AG09319 (cell line): ENCODE measurements at places on chromosomes 2 and 18.

DNA sequence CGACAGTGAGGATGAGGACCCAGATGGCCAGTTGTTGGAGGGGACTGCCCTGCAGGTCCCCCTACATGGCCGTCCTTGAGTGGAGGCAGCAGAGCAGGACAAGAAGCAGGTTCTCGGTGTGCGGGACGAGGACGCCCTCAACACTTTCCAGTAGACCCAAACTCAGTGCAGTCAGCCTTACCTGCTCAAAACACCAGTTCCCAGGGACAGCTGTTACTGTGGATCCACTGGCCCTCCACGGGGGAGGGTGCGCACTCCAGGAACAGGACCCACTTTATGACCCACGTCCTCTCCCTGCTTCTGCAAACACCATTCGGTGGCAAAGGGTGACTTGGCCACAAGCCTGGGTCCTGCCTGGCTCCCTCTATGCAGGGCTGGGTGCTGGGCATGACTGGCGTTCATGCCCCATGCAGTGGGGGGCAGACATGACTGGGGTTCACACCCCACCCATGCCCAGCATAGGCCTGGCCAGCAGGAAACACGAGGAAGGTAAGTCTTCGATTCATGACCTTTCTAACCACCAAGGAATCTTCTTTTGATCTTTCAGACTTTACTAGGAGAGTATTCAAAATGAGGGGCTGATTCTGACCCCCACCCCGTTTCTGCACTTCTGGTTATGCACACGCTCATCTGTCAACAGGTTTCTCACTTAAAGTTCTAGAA is 233.7 kb downstream of the HDAC4 start:
- no peak for DNase-seq

DNA sequence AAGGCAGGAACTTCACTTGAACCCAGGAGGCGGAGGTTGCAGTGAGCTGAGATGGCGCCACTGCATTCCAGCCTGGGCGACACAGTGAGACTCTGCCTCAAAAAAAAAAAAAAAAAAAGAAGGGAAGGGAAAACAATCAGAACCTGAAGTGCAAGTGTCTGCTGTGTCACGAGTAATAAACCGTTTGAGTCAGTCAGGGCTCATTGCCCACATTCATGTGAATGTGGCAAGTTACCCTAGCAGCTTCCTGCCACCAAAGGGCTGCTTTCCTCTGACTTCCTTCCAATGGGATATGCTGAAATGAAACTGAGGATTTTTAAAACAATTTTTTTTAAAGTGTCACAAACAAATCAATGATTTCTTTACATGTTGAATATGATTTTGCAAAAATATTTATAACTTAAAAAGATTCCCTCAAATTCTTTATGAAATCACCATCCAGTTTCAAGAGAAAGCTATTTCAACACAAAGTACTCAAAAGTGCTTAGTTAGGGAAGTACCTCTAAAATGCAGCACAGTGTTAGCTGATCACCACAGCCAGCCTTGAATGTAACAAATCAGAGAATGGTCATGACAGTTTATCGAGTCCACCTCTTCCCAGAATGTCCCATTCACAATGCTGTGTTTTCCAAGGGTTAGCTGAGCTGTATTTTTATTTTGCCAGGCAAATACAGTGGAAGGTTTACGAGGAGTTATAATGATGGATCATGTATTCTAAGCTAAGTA is 36.4 kb downstream of the WDSUB1 start:
- DNase-seq = no peak

GRCh38 chr2:117775703-117776219 is 38.7 kb upstream of the DDX18 start:
- DNase-seq = no peak

DNA sequence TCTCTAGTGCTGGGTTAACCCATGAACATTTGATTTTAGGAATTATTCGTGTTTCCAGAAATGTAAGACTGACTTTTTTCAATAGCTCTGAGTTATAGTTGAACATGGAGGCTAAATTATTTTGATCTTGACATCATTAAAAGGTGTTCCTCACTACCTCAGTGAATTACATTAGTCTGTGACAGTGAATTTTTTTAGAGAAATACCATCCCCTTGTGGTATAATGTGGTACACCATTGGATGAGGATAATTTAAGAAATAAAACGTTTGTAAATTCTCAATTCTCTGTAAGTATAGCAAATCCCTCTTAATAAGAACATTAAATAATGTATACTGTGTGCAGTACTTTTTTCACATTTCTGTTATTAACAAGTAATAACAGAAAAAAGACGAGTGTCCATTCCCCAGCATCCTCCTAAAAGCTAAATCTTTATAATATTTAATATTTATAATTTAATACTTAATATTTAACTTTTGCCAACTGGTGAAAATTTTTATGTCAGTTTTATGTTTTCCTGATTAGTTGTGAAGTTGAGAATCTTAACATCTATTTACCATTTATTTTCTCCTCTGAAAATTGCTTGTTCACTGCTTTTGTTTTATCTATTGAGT is 70.3 kb upstream of the CWC22 start:
- DNase-seq = peak; percentile 1

DNA sequence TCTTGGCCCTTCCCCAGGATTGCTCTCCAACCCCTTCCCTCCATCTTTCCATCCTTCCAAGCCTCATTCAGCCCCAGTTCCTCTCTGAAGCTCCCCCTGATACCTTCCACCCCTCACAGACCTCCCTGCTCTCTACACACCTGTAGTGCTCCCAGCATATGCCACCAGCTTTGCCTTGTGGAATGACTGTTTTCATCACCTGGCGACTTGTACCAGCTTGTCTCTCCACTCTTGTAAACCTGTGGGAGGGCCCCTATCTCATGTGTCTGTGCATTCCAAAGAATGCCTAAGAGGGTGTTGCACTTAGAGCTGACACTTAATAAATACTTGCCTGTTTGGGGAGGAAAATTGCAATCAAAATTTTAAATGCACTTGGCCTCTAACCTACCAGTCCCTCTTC is 198.7 kb downstream of the BCL11A start:
- no peak for DNase-seq

- DNase-seq = peak; percentile 27
Measured at GRCh38 chr2:60806988-60807681, 51.1 kb downstream of the PAPOLG start.

- DNase-seq = no peak
Measured at GRCh38 chr2:211800001-211800400, 738.6 kb downstream of the ERBB4 start.

DNA sequence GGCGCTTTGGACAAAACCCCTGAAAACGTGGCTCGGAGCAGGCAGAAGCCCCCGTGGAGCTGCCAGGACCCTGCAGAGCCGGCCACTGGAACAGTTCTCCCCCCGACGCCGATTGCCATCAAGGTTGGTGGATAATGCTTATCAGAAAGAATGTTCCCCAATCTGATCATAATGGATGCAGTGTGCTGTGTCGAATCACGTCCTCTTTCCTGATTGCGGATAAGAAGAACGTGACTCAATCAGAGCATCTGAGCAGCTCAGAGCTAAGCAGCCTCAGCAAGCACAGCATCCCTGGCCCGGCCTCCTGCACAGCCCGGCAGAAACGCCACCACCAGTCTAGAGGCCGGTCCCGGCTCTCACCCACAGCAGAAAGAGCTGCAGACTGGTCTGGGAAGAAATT is 488.0 kb downstream of the EIPR1 start:
- DNase-seq = no peak

GRCh38 chr2:239951825-239952224 is 73.3 kb downstream of the NDUFA10 start:
- no peak for DNase-seq

- no peak for DNase-seq
Measured at GRCh38 chr18:46574000-46574742, 82.8 kb downstream of the LOXHD1 start.

GRCh38 chr2:109676346-109676902 is 62.3 kb downstream of the SOWAHC start:
- DNase-seq = no peak

DNA sequence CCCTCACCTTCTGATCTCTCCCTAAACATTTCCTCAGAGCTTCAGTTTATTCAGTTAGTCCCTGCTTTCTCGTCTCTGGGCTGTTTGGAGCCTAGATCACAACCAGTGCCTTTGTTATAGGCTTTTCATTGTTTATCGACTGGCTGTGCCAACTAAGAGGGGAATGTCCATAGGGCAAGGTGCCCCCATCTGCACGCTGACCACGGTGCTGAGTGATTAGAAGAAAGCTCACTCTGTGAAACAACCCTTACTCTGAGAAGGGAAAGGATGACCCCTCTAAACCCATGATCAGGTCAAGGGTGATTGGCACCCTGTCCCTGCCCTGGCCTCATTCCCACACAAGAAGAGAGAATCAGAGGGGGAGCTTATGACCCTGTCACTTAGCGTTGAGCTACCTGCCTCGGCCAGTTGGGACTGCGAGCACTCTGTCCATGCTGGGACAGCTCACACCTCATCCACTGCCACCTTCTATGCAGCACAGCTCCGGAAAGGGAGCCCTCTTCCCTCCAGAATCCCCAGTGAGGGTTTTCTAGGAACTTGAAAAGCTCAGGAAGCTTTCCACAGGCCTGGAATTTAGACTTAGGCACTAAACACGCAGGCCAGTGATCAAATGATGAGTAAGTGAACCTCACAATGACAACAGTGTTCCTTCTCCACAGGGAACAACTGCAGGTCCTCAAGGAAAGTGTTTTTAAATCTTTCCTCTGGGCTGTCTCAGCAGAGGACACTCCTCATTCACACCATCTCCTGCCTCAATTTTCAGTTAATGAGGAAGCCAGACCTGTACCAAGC is 2.3 kb upstream of the ACTG2 start:
- DNase-seq = no peak

DNA sequence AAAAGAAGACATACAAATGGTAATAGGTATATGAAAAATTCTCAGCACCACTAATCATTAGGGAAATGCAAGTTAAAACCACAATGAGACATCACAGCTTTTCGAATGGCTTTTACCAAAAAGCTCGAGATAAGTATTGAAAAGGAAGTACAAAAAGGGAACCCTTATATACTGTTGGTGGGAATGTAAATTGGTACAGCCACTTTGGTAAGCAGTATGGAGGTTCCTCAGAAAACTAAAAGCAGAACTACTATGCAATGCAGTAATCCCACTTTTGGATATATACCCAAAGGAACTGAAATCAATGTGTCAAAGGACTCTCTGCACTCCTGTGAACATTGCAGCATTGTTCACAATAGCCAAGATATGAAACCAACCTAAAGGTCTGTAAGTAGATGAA is 107.5 kb upstream of the SPATS2L start:
- no peak for DNase-seq

DNA sequence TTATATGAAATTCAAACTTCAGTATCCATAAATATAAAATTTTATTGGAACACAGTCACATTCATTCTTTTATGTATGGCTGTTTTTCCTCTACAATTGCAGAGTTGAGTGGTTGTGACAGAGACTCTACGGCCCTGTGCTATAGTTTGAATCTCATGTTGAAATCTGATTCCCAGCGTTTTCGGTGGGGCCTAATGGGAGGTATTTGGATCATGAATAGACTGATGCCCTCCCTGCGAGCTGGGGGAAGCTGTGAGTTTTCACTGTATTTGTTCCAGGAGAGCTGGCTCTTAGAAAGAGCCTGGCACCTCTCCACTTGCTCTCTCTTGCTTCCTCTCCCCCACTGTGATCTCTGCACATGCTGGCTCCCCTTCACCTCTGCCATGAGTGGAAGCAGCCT is 1.7 kb downstream of the PFN4 start:
- no peak for DNase-seq

GRCh38 chr18:36692921-36693332 is 135.9 kb downstream of the TPGS2 start:
- no peak for DNase-seq

- no peak for DNase-seq
Measured at GRCh38 chr2:156229724-156230362, 102.7 kb downstream of the NR4A2 start.

DNA sequence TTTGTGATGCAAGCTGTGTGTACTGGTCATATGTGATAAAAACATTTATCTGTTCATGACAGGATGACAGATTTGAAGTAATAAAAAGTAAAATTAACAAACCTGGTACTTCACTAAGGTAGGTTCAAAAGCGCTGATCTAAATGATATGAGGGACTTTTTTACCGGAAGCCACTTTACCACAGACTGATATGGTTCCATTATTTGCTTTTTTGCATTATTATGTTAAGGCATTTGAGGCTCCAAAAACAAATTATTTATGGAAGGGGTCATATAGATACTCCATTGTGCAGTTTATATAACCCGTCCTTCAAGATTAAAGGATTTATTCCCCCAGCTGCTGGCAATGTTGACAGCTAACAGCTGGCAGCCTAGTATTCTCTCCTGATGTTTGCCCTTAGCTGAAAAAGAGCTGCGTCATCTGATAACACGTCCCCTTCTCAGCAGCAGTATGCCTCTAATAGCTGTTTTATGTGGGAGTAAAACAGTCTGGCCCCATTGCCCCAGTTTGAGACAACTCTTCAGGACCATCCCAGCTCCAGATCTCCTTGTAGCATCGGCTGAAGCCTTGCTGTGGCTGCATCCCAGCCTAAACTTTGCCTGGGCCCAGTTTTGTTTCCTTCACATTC is 84.8 kb upstream of the XIRP2 start:
- no peak for DNase-seq

DNA sequence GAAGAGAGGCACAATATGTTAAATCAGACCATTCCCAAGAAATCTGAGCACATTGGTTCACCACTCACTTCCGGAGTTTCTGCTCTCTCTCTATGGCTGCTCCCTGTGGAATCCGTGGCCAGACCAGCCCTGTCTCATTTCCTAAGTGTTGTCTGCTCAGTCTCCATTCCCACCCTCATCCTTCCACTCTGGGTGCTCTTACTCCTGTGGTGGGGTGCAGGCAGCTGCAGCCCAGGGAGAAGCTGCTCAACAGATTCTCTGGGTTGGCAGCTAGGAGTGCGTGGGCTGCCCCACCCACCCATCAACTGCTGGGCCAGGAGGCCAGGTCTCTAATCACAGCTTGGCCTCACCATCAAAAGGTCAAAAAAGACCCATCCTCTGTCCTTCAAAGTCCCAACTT is 98.3 kb downstream of the ARL4C start:
- DNase-seq = no peak

DNA sequence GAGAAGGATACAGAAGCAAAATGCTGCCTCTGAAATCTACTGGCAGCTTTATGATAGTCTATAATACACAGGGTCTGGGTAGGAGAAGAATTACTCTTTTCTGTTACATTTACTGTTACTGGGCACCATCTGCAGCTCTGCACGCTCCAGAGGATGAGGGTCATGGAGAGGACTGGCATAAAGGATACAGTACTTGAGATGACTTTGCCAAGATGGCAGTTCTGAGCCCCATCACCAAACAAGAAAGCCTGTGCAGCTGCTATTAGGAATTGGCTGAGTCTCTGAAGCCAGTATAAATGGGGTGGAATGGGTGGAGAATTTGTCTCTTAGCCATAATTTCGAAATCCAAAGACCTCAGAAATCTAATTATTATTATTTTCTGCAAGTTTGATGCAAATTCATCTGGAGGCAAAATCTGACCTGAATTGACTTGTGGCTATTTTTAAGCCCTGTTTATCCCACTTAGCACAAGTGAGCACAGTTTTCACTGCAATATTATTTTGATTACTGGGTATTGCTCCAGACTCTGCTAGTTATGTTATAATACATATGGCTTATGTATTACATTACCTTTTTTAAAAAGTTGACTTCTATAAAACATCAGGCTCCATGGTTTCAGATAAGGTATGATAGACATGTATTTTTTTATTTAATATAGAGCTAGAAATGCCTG is 579.5 kb downstream of the MBD2 start:
- DNase-seq = no peak
